ENCODE measurements at places on chromosomes 16 and 17. TPM values are rescaled to one million over a fixed set of nuclear protein-coding genes. Genes with fewer than 3 reads are reported as not detected.

The ASIC2 gene
- total RNA-seq, result not detected

The KRTAP17-1 gene
- total RNA-seq, result not detected

The MYH3 gene
- 1.5 TPM for total RNA-seq

The ALOX15 gene
- 0.35 TPM for total RNA-seq

The RASD1 gene
- 4.4 TPM for total RNA-seq

The NACA2 gene
- total RNA-seq, result not detected

DNA sequence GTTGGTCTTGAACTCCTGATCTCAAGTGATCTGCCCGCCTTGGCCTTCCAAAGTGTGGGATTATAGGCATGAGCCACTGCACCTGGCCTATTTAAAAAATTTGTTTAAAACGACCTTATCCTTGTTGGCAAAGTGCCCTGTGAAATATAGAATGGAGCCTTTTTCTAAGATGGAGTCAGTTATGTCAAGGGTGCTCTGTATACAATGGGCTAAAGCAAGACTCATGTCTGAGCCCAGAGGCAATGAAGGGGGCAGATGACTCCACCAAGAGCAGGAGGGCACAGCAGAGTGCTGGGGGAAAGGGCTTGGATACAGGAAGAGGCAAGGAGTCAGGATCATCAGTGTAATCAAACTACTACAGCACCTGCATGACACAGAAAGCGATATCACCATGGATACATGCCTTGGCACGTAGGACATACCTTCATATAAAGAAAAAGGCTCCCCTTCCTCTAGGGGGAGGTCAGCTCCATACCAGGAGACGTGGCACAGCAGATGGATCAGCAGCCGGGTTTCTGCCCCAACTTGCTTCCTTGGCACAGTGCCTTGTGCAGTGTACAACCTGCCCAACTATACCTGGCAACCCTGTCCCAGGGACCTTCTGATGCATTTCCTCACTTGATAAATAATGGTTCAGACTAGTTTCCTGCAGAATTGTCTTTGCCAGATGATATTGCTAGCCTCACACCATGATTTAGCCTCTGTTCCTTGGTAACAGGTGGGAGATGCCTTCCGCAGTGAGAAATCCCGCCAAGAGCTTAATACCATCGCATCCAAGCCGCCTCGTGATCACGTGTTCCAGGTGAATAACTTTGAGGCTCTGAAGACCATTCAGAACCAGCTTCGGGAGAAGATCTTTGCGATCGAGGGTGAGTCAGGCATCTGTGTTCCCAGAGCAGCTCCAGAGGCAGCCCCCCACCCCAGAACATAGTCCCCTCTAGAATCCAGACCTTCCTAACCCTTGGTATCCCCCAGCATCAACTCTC lies 15.3 kb downstream of the ITGAM start:
- peak; percentile 26 for DNase-seq

GRCh38 chr17:76497979-76498875 lies 3.0 kb downstream of the RHBDF2 start:
- peak; percentile 90 for DNase-seq

DNA sequence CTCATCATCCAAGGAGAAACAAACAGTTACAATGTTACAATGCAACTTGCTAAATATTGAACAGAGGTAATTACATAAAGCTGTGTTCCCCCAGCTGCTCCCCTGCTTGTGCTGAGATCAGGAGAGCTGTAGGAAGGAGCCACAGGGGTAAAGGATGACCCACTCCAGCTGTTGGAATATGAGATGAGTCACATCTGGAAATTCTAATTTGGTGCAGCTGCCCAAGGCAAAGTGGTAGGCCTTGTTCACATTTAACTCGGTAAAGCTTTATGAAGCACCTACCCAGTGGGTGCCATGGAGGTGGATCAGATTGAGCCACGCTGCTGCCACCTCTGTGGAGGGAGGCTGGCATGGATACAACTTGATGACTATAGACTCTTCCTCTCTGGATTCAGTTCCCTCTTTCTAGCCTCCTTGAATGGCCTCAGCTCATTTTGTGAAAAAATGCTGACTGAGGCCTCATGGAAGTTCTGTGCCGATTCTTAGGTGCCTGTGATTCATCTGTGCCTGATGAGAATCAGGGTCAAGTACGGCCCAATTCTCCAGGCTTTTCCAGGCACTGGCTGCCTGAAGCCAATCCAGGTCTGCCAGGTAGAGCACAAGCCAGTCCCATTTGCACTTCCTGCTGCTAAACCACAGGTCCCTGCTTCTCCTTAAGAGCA lies 7.4 kb downstream of the ZNF689 start:
- no peak for DNase-seq

DNA sequence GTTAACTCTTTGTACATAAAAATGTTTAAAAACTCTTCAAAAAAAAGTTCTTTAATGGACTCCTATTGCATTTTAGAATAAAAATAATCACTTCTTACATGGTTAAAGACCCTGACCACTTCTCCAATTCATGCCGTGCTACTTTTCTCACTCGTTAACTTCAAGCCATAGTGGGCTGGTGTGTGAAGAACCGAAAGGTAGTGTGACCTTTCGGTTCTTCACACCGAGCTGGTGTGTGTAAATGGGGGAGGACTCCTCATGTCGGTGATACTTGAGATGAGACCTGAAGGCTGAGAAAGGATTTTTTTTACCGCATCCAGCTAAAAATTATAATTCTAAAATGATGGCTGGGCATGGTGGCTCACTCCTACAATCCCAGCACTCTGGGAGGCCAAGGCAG lies 22.1 kb downstream of the RFFL start:
- no peak for DNase-seq

DNA sequence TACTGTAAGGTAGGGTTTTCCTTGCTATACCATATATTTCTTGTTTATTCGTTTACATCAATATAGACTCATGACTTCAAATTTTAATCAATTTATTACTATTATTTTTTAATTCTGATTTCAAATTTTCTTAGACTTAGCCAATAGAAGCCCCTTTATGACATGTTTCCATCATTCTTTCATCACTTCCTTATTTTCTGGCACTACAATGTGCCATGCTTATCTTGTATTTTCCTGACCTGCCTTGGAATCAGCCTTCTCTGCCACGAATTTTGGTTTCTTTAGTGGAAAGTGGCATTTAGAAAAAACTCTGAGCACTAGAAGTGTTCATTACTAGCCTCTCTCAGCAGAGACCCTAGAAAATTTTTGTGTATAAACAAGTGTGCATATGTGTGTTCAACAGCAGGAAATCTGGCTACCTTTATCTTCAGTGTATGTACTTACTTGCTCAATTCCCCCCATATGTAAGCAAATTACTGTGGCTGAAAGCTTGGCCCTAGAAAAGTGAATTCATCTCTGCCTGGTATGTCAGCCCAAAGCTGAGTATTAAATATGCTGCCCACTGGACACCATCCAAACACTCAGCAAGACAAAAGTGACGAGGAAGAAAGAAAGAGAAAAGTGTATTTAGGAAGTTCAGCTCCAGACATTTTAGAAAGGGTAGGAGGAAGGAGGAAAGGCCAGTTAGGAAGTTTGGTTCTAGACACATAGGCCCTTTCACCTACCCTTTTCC lies 4.0 kb downstream of the STXBP4 start:
- DNase-seq, result no peak

DNA sequence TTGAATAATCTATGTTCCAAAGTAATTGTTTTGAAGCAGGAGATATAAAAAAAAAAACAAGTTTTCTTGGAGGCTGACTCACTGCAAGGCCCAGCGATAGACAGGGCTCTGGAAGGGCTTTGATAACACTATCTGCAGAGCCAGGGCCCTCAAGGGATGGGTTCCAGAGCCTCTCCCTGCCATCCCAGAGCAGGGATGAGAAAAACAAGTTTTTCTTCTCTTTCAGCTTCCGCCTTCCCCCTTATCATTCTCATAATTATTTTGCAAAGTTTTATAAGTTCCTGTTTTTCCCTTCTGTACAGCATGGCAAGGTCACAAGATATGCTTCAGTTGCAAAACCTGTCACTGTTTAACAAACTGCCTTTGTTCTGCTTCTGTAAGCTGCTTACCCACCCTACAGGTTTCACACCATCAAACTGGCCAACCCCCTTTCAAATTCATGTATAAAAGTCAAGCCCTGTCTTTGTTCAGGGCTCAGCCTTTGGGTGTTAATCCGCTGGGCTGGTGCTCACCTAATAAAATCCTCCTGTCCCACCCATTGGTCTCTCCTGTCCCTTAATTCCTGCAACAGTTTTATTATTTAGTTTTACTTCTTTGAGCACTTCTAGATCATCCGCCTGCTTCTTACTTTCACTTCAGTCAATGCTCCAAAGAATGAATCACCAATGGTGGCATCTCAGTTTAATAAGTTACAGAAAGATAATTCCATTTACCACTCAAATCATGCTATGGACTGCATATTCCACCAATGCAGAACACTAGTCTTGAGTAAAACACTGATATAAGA lies 5.6 kb upstream of the THUMPD1 start:
- DNase-seq, result no peak

GRCh38 chr16:89135971-89136765 lies 35.4 kb upstream of the CDH15 start:
- DNase-seq, result no peak

DNA sequence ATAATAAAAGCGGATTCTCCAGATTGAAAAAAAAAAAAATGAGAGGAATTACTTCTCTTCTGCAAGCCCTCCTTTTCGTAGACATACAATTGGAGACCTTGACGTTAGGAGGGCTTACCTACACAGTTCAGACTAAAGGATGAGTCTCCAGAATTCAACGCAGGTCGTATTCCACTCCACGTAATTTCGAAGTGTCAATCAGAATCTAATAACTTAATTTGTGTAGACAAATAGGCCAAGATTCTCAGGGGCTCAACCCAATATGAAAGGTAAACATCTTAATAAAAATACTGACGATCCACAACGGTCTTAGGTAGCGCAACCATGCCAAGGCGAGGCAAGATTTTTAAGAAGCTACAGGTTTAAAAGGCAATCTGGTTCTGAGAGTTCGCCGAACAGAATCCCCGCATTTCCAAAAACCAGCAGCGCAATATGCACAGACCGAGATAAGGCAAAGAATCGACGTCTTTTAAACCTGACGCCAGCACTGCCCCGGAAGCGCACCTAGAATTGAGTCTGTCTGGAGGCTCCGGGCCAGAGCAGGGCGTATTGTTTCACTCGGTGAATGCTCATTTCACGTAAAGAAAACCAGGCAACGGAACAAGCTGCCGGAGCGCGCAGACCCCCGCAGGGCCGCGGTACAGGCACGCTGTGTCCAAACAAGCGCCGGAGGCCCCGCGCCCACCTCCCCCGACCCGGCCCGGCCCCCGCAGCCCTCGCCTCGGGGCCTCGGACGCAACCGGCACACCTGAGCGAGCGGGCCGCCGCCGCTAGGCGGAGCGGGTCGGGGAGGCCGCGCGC lies 623 bp downstream of the MBTPS1 start:
- peak; percentile 75 for DNase-seq

GRCh38 chr16:50675686-50676610 lies 5.2 kb downstream of the SNX20 start:
- DNase-seq, result peak; percentile 60

DNA sequence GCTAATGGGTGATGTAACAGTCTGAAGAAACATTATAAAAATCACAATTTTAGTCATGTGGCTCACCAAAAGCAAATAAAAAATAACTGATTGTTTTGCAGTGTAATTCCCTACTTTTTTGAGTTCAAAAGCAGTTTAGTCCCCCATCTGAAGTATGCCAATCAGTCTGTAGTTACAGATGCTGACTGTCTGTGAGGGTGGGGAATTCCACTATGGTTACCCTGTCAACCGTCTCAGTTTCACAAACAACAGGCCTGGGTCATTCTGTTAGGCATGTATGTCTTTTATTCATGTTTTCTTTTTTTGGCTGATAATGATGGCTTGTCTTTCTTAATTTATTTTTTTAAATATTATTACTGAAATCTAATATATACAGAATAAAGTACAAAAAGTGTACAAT lies 69.3 kb downstream of the STXBP4 start:
- no peak for DNase-seq

GRCh38 chr16:68290450-68290849 lies 20.3 kb downstream of the SLC7A6OS start:
- DNase-seq, result no peak

DNA sequence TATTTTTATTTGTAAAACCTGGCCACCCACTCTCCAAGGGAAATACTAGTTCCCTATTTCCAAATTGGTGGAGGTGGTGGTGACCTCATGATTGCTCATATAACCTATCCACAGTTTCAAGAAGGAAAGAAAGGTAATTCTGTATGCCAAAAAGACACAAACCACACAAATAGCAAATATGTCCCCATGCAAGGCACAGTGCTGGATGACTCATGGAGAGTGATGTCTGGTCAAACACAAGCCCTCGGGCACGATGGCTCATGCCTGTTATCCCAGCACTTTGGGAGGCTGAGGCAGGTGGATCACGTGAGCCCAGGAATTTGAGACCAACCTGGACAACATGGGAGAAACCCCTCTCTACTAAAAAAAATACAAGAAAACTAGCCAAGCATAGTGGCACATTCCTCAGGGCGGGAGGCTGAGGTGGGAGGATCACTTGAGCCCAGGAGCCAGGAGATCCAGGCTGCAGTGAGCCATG lies 64.2 kb downstream of the GNA13 start:
- DNase-seq, result no peak

- DNase-seq, result no peak
These were observed 119.5 kb upstream of the SHISA6 start for GRCh38 chr17:11121341-11121985.

GRCh38 chr16:976389-976931 lies 5.1 kb upstream of the SOX8 start:
- DNase-seq, result no peak

DNA sequence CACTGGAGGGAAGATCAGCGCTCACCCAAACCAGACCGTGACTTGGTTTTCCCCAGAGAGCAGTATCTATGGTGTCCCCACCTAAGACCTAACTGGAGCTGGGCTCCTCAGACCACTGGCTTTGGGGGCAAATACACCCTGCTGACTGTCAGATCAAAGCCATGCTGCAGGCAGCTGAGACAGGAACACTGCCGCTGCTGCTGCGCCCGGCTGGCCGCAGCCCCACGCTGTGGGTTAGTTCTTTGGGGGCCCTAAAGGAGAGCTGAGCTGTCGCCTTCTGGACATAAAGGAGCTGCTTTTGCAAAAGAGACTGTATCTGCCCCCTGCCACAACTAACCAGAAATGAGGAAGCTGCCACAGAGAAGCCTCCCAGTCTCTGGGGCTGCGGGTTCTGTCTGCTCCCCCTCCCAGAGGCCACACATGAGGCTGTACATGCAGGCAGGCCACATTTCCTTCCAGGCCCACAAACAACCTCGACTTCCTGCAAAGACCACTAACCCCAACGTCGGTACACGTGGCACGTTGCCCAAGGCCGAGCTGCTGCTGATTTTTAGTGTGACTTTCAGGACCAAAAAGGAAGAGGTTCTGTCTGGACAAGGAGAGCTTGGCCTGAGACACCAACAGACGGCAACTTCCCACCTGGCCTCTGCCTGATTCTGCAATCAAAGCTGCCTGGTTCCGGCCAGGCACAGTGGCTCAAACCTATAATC lies 18.2 kb upstream of the ABR start:
- no peak for DNase-seq

- no peak for DNase-seq
These were observed 73.3 kb upstream of the MON1B start for GRCh38 chr16:77117707-77118106.

- no peak for DNase-seq
These were observed 16.8 kb upstream of the MTSS2 start for GRCh38 chr16:70702624-70703023.

DNA sequence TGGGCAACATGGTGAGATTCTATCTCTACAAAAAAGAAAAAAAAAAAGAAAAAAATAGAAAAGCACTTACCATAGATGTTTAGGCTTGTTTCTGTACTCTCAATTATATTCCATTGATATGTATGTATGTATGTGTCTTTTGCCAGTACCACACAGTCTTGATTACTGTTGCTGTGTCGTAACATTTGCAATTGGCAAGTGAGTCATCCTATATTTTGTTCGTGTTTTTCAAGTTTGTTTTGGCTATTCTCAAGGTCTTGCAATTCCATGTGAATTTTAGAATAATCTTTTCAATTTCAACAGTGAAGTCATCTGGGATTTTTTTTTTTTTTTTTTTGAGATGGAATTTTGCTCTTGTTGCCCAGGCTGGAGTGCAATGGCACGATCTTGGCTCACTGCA lies 19.3 kb downstream of the SPECC1 start:
- DNase-seq, result no peak

All from cardiac septum (tissue), 1 donor.